ENCODE measurements at places on chromosomes 2 and 18.
A peak's percentile ranks its signal among the peaks of the same experiment; 100 is the strongest.

DNA sequence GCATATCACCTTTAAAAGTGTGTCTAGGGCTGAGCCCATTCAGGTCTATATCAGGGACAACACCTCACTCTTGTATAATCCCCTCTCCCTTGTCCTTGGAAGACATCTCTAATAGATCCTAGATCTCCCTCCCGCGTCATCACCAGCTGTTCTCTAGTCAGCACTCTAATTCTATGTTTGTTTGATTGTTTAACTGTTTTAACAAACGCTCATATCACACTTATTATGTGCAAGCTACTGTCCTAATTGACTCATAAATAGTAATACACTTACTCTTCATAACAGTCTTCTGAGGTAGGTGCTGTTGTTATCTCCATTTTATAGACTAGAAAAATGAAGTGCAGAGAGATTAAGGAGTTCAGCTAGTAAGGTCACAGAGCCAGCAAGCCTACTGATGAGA lies 1.6 kb upstream of the ERMN start:
- no peaks in the 10 kb centered on the region for H3K36me3 ChIP-seq
- no peak overlapping the region for H3K4me3 ChIP-seq
- no peaks in the 10 kb centered on the region for H3K27me3 ChIP-seq
- peaks cover 3% of the 10 kb centered on the region for H3K4me1 ChIP-seq
- no peak overlapping the region for H3K27ac ChIP-seq

- no peak overlapping the region for H3K4me3 ChIP-seq
- no peaks in the 10 kb centered on the region for H3K27me3 ChIP-seq
- H3K27ac ChIP-seq: peak overlapping the region; percentile 5
- H3K4me1 ChIP-seq: peaks cover 24% of the 10 kb centered on the region
These were observed 137.7 kb downstream of the IRS1 start for GRCh38 chr2:226661789-226662545.

- no peak overlapping the region for H3K27ac ChIP-seq
- DNase-seq: no peak
- H3K4me1 ChIP-seq: peaks cover 3% of the 10 kb centered on the region
- no peaks in the 10 kb centered on the region for H3K36me3 ChIP-seq
These were observed 783.7 kb upstream of the SOX11 start for GRCh38 chr2:4908461-4908860.

DNA sequence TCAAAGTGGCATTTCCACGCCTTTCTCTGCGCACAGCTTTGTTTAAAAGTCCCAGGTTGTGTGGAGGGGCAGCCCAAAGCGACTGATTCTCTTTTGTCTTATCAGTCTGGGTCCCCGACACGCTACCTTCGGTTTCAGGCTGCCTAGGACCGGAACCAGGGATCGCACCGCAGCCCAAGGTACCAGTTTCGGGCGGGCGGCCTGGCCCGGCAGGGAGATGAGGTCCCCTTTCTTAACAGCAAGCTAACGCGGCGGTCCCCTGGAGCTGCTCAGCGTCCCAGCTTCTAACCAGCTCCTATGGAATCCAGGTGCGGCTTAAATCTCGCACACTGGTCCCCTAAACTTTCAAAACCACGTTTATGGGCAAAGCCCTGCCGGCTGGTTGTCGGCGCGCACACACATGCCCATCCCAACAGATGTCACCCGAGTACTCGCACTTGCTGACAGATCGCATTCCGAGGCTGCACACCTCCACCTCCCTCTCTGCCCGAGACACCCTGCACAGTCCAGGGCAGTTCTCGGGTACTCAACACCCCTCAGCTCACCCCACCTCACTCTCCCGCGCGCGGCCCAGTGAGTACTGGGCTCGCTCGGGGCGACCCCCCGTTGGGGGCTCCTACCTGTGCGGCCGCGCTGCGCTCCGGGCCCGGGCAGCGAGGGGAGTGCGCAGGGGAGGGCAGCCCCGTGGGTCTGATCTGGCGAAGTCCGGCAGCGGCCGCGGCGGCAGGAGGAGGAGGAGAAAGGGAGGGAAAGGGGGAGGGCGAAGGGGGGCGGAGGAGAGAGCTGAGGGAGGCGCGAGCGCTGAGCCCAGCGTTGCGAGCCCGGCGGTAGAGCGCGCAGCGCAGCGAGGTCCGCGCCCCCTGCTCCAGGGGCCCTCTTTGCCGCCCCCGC lies at the start of gene EFEMP1:
Gene EFEMP1 (minus strand): TSS at position 692 of the 891 bp plus-strand sequence. CDS start 1,342 bp downstream, outside the sequence.
- peak; percentile 65 for DNase-seq
- H3K27me3 ChIP-seq: peaks cover 40% of the 10 kb centered on the region
- H3K27ac ChIP-seq: peak within 1 kb of the TSS; percentile 91
- H3K4me3 ChIP-seq: peak within 1 kb of the TSS; percentile 90
- H3K36me3 ChIP-seq: no peaks in the 10 kb centered on the region
- H3K4me1 ChIP-seq: peaks cover 11% of the 10 kb centered on the region

GRCh38 chr18:3478262-3478978 lies 28.4 kb downstream of the TGIF1 start:
- no peak overlapping the region for H3K4me3 ChIP-seq
- H3K27ac ChIP-seq: no peak overlapping the region
- H3K27me3 ChIP-seq: peaks cover 6% of the 10 kb centered on the region
- peaks cover 4% of the 10 kb centered on the region for H3K36me3 ChIP-seq
- DNase-seq: no peak

DNA sequence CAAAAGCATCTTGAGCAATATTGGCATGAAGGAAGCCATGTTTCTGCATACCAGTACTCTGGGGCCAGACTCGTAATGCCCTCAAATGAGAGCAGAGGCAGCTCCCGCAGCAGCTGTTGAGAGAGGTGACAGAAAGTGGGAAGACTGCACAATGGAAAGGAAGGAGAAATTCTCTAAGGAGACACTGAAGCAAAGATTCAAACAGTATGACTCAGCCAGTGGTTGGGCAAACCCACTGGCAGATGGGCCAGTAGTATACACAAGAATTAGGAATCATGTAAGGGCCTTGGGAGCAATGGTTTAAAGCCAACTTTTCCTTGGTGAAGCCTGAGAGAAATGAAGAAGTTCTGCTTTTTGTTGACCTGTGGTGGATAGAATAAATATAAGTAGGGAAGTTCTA lies 2092.7 kb upstream of the PIK3C3 start:
- DNase-seq: no peak
- H3K4me1 ChIP-seq: no peaks in the 10 kb centered on the region
- H3K27ac ChIP-seq: no peak overlapping the region
- no peaks in the 10 kb centered on the region for H3K36me3 ChIP-seq
- H3K27me3 ChIP-seq: no peaks in the 10 kb centered on the region
- no peak overlapping the region for H3K4me3 ChIP-seq

GRCh38 chr18:50042611-50043010 lies 152.3 kb downstream of the MYO5B start:
- no peaks in the 10 kb centered on the region for H3K27me3 ChIP-seq
- H3K27ac ChIP-seq: no peak overlapping the region
- no peak overlapping the region for H3K4me3 ChIP-seq
- no peak for DNase-seq
- H3K4me1 ChIP-seq: peaks cover 9% of the 10 kb centered on the region

DNA sequence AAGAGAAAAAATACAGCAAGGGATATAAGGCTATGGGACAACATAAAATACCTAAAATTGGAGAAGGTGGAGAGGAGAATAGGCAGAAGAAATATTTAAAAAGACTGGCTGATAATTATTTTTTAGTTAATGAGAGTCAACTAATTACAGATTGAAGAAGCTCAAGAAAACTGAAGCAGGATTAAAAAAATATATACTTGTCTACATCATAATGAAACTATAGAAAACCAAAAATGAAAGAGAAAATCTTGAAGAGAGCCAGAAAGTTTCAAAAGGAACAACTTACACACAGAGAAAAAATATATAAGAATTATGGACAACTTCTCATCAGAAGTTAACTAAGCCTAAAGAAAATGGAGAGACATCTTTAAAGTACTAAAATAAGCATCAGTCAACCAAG lies 62.9 kb upstream of the APCDD1 start:
- peaks cover 6% of the 10 kb centered on the region for H3K27me3 ChIP-seq
- DNase-seq: no peak

DNA sequence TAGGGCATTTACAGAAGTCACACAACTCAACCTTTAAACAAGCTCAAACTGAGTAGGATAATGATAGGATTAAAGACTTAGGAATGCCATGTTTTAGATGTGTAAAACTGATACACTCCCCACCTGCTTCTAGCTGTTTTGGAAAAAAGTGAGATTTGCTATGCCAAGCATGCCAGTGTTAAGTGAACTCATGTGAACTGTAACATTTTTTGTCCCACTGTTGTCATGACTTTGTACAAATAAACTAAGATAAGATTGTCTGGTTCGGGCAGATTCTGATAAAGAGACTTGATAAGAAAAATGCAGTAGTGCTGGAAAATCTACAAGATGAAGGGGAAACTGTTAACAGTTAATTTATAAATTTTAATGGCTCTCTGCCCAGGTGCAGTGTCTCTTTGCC lies 66.5 kb downstream of the GLS start:
- peaks cover 15% of the 10 kb centered on the region for H3K4me1 ChIP-seq
- no peak for DNase-seq
- H3K27me3 ChIP-seq: no peaks in the 10 kb centered on the region
- H3K27ac ChIP-seq: peak overlapping the region; percentile 26
- H3K36me3 ChIP-seq: no peaks in the 10 kb centered on the region

GRCh38 chr2:105789745-105790460 lies 45.2 kb downstream of the NCK2 start:
- H3K27ac ChIP-seq: no peak overlapping the region
- no peaks in the 10 kb centered on the region for H3K36me3 ChIP-seq
- no peak for DNase-seq
- H3K4me1 ChIP-seq: peaks cover 40% of the 10 kb centered on the region
- no peaks in the 10 kb centered on the region for H3K27me3 ChIP-seq

Measured in progenitor cell of endocrine pancreas (in vitro differentiated cells).